AG04450 (cell line): ENCODE measurements at places on chromosomes 12 and 14.

GRCh38 chr12:12202747-12203146, 64.1 kb downstream of the LRP6 start:
- no peak for DNase-seq

DNA sequence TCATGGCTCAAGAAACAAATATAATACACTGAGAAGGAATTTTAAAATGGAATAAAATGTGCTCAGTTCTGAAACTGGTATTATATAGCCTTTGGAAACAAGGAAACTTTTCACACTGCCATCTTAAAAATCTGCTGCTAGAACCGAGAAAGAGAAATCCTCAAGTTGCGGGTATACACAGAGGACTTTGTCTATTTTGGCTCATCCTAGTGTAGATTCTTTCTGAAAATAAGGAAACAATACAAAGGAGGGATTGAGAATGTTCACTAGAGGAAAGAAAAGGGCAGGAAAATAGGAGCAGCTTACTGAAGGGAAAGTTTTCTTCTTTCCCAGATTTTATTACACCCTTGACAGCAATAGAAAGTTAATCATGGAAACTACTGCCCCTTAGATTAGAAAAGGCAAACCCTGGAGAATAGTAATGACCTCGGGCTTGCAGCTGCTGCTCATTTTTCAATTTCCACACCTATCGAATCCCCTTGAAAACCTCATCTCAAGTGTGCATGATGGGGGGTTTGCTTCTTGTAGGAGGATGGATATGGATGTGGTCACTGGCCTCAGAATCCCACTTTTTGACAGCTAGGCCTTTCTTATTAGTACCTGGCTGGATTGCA, 104.6 kb downstream of the DAAM1 start:
- DNase-seq: no peak

GRCh38 chr12:98317939-98318899, 197.2 kb upstream of the TMPO start:
- DNase-seq: no peak

DNA sequence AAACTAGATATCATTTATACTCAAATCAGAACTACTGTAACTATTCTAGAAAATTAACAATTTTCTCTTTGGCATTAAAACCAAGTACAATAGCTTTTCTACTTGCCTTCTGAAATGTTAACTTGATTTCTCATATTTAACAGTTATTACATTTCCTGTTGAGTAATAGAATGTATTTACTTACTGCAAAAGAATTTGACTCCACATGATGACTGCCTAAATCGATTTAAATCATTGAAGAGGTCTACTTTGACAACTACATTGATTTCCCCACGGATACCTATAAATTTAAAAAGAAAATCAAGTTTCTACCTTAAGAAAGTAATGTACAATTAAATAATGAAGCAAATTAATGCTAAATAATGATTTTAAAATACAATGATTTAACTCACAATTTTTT, 18.9 kb downstream of the C2CD5 start:
- DNase-seq: no peak
